ENCODE measurements at places on chromosomes 3 and 15.

DNA sequence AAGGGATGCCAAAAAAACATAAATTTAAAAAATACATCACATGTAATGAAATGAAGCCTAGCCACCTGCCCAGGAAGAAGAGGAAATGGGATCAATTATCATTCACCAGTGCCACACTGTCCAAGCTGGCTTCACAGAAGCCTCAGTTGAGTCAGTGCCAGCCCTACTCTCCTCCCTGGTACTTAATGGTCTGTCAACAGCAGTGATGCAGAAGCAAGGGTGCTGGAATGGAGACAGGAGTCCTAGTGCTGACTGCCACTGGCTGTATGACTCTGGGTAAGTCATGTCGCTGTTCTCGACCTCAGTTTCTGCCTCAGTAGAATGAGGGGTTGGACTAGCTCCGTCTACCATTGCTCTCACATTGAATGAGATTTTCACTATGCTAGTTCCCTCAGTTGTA, 78.5 kb upstream of the LARS2 start:
- DNase-seq: no peak

DNA sequence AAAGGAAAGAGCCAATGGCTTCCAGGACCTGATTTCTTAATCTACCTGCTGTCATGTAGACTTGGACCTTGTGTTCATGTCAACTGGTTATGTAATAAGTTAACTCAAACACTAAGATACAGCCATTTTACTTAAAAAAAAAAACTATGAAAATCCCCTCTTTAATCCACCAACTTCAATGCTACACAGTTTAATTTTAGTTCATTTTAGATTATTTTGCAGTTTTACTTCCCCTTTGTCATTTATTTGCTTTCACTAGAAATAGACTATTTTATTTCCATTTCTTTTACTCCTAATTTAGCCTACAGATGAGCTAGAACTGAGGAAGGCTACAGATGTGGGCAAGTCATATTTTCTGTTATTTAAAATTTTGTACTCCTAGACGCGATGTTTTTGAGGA, 10.7 kb upstream of the DNAJC13 start:
- no peak for DNase-seq

DNA sequence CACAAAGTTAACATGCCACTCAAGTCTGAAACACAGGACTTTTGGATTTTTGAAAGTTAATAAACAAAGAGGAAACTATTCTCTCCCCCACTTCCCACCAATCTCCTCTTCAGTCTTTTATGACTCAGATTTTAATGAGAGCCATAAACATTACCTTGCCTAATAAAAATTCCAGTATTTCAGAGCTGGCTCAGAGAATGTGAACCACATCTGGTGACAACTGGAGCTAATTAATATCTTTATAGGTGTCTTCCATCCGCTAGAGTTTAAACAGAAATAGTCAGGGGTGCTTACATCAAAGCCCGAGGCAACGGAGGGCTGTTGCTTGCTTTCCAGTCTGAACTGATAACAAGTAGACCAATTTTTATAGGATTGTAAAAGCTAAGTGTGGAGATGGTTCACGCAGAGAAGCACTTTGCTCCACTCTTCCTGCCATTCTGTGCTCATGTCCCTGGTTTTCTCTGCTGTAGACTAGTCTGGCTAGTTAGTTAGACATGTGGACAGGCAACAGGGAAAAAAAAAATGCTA, 363.6 kb downstream of the NR2F2 start:
- no peak for DNase-seq

- DNase-seq: peak; percentile 62
Measured at GRCh38 chr3:57958642-57959422, 49.4 kb upstream of the FLNB start.

- no peak for DNase-seq
Measured at GRCh38 chr3:38257583-38257982, 8.0 kb upstream of the SLC22A13 start.

DNA sequence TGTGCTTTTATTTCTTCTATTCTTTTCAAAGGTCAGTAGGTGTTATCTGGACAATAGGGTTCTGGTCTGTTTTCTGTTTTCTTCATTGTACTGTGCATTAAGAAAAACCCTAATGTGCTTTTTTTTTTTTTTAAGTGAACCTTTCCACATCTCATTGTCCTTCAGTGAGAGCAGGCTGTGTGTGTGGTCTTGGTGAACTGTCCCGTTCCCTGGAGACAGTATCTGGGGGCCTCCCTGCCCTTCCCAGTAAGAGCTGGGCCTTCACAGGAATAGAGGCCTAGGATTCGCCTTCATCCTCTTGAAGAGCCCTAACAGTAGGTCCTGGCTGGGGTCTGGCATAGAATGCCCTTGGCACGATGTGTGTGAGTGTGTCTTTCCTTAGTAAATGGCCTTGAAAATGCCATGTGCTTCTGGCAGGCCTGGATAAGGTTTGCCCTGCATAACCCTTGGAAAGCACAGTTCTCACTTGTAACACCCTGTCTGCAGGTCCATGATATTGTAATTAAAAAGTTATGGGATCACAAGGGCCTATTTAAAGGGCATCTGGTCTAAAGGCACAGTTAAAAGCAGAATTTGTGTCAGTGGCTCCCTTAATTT, 81.2 kb downstream of the IGF1R start:
- DNase-seq: no peak

- no peak for DNase-seq
Measured at GRCh38 chr3:139455855-139456254, 20.5 kb downstream of the RBP2 start.

- DNase-seq: peak; percentile 50
Measured at GRCh38 chr3:172323894-172324610, 124.2 kb downstream of the GHSR start.

GRCh38 chr15:67126551-67127330, 61.3 kb downstream of the SMAD3 start:
- no peak for DNase-seq

- DNase-seq: no peak
Measured at GRCh38 chr3:171614318-171614921, 154.2 kb upstream of the TNIK start.

DNA sequence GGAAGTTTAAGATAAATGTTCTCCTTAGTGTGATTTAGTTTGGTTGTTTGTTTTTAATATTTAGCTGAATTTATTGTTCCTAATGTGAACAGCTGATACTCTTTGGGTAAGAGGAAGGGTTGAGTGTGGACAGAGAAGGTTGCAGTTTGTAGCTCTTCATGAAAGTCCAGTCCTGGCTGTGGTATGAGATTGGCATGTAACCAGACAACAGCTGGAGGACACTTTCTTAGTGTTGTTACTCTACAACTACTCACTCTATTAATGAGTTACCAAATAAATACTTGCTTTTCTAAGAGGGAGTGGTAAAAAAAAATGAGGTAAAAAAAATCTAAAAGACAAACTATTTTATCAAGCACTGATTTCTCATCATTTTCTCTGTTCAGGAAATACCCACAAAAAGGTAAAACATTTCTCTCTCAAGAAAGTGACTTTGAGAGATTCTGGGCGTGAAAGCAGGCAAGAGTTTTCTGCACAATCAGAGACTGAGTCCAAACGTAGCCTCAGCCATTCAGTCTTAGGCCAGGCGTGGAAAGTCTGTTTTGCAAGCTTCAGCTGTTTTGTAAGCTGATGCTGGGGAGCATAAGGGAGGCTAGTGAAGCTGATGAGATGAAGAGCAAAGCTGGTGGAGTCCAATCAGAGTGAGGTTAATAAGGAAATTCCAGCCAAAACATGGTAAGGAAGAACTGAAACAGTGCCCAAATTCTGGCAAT, 138.5 kb upstream of the ARPP21 start:
- DNase-seq: no peak

DNA sequence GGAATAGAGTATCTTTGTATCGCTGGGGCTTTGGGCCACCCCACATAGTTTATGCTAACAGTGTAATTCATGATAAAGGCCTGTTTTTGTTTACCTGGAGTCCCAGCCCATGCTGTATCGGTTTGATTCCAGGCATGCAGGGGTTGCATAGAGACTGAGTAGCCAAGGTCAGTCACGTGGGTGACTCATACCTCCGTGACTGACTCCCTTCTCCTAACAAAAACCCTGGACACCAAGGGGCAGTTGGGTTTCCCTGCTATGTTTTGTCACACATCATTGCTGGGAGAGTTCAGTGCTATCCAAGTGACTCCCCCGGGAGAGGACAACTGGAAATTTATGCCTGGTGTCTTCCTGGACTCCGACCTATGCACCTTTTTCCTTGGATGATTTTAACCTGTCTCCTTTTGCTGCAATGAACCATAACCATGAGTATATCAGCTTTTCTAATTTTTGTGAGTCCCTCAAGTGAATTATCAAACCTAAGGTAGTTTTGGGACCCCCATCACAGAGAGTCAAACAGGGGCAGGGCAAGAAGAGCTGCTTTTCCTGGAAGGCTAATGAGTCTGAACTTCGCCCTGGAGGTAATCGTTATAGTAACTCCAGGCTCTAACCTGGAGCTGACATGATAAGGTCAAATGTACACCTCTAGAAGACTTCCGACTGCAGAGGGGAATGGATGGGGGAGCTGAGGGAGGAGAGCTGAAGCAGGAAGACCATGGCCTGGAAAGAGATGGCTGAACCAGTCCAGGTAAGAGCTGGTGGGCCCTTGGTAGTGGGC, 57.0 kb downstream of the SRGAP3 start:
- DNase-seq: no peak

DNA sequence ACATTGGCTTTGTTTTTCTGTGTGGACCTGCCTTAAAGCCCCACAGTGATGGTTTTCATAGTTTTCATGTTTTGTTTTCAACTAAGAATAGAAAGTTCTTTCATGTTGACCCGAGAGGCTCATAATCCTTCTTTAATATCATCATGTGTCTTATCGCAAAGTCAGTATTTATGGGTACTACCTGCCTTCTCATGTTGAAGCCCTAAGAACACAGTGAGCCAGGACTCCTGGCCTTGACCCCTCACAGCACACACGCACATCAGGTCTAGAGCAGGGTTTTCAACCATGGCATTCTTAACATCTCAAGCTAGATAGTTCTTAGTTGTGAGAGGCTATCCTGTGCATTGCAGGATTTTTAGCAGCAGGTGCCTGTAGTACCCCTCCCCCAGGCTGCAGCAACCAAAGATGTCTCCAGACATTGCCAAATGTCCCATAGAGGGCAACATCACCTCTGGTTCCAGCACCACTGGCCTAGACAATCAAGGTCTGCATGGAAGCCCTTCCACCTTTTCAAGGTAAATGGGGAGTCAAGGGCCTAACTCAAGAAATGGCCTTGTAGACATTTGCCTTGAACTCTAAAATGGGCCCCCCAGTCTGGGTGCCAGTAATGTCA, 118.3 kb downstream of the MTHFS start:
- DNase-seq: no peak

- DNase-seq: no peak
Measured at GRCh38 chr3:128313935-128314334, 152.8 kb downstream of the DNAJB8 start.
